ENCODE measurements at places on chromosomes 1 and 21. TPM values are rescaled to one million over a fixed set of nuclear protein-coding genes. Genes with fewer than 3 reads are reported as not detected.

EPHA2 gene
- total RNA-seq: 75.0 TPM

GRCh38 chr1:20936621-20937020 is 149.5 kb upstream of the HP1BP3 start:
- no peak for DNase-seq

DNA sequence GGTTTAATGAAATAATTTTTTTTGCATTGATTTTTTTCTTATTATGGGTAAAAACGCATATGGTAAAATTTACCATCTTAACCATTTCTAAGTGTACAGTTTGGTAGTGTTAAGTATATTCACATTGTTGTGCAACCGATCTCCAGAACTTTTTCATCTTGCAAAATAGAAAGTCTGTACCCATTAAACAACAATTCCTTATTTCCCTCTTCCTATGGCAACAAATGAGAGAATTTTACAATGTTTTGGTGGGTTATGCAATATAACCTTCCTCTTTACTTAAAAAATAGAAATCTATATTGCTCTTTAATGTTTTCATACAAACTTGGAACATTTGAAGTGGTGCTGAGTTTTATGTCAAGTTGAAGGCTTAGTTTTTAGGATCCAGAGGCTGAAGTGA is 26.6 kb downstream of the MAP3K7CL start:
- no peak for DNase-seq

KCNE2 gene
- total RNA-seq: 0.92 TPM

AK5 gene
- not detected for total RNA-seq

- no peak for DNase-seq
These were observed 70.1 kb downstream of the SSBP3 start for GRCh38 chr1:54336116-54336515.

DNA sequence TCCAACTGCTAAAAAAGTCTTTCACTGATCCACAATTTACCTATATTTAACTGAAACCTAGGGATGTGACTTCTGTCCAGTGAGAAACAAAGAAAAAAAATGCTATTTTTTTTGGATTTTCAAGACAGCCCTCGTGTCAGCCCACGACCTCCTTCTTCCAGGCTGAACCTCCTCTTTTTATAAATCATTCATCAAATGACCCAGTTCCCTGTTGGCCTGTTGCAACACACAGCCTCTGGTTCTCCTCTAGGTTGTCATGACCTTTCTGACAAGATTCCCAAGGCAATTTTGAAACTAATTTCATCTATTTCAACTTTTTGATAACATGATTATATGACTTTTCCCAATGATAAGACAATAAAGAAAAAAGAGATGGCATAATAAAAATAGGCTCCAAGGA is 74.6 kb downstream of the PGBD5 start:
- no peak for DNase-seq

DNA sequence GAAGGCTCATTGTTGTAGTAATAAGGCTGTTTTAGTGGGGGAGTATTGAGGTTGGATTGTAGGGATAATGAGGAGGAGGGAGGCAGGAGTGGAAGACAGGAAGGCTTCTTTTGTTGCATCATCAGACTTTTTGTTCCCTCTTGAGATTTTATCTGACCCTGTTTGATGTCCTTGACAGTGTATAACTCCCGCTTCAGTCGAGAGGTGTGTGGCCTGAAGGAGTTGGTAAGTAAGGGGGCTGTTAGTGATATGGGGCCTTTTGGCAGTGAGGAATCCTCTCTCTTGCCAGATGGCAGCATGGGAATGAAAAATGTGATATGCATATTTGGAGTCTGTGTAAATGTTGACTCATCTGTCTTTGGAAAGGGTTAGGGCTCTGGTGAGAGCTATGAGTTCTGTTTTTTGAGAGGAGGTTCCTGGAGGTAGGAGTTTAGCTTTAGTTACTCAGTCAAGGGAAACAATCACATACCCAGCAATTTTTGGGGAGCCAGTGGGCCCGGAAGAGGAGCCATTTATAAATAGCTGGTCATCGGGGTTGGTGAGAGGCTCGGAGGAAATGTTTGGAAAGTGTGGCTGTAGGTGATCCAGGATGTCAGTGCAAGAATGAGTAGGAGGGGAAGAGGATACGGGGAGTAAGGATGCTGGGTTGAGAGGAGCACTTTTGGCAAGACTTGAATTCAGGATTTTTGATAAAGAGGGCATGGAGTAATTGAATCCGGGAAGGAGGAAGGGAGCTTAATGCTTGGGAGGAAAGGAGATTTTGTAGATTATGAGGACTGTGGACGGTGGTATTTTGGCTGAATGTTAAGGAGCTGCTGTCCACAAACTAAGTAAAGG is 136.7 kb upstream of the ETV3 start:
- DNase-seq: no peak

S100A7A gene
- not detected for total RNA-seq

HCRTR1 gene
- total RNA-seq: 0.98 TPM

DNA sequence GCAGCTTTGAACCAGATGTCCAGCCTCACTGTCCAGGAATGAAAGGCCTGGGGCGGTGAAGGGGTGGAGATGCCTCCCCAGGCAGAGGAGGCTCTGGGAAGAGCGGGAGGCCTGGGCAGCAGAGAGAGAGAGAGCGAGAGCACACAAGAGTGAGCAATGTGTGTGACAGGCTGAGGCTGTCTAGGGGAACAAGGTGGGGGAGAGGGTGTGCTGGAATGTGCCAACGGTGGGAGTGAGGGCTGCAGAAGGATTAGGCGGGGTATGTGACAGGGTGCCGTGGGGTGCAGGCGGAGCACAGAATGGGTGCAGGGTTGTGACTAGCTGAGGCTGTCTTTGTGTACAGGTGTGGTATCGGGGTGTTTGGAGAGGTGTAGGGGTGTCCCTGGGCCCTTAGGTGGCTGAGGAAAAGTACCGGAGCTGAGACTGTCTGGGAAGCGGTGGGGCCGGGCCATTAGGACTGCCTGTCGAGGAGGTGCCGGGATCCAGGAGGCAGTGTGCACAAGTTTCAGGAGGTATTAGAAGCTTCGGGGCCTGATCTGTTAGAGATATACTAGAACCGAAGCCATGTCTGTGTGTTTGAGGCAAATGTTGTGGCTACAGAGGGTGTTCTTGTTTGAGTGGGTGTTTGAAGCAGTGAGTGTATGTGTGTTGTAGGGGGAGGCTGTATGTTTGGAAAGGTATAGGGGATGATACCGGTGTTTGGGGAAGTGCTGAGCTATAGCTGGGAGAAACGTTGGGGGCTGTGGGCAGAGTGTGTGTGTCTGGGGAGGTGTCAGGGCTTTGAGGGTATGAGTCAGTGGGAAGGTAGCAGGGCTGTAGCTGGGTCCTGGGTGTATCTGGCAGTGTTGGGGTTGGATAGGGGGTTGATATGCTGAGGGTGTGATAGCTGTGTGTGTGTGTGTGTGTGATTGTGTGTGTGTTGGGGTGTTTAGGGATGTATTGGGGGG is 9.1 kb downstream of the AHDC1 start:
- DNase-seq: no peak

DNA sequence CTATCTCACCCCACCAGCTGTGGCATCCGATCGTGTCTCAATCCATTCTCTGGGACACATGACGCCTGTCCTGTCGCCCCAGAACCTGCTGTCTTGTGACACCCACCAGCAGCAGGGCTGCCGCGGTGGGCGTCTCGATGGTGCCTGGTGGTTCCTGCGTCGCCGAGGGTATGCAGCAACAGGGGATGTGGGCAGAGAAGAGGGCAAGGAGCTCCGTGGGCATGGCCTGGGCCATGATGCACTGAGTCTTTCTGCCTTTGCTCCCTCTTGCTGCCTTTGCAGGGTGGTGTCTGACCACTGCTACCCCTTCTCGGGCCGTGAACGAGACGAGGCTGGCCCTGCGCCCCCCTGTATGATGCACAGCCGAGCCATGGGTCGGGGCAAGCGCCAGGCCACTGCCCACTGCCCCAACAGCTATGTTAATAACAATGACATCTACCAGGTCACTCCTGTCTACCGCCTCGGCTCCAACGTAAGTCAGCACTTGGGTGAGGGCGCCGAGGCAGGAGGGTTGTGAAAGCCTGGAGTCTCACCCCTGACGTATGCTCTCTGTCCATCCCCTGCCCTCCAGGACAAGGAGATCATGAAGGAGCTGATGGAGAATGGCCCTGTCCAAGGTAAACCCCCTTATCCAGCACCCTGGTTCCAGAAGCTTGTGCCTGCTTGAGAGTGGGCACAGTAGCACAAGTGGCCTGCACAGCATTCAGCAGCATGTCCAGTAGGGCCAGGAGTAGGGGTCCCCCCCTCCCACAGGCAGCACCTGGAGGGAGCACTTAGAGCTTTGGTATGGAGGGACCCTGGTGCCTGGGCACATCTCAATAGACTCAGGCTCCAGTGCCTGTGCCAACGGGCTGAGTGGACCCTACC is 8.8 kb downstream of the TINAGL1 start:
- DNase-seq: no peak

GRCh38 chr1:63782982-63783381 is 9.2 kb downstream of the ROR1 start:
- DNase-seq: no peak

KIRREL1 gene
- total RNA-seq: 178 TPM

GRCh38 chr1:155884031-155884960 is 24.9 kb downstream of the SYT11 start:
- no peak for DNase-seq

CHI3L2 gene
- not detected for total RNA-seq

TDRD5 gene
- not detected for total RNA-seq

DNA sequence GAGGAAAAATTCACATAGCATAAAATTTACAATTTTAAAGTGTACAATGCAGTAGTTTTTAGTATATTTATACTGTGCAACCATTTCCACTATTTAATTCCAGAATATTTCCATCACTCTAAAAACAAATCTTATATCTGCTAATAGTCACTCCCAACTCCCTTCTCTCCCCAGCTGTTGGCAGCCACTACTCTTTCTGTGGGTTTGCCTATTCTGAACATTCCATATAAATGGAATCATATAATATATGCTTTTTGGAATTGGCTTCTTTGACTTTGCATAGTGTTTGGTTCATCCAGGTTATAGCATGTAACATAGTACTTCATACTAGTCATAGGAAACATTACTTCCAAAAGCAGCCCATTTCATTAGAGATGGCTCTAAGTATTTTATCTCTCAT is 25.0 kb upstream of the TMEM39B start:
- no peak for DNase-seq

DNA sequence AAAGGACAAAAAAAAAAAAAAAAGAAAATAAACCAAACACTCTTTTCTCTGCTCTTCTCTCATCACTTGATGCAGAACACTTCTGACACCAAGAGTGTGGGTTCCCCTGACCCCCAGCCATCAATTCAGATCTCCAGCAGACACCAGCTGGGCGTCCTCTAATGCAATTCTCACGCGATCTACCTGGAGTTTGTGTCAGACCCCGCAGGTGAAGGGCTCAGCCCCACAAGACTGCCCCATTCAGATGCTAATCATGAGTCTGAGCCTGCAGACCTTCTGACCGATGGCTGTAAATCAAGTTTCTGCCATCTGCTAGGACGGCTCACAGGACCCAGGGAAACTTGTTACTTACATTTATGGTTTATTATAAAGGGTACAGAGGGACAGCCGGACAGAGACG is 133.6 kb upstream of the C1orf174 start:
- no peak for DNase-seq

DNA sequence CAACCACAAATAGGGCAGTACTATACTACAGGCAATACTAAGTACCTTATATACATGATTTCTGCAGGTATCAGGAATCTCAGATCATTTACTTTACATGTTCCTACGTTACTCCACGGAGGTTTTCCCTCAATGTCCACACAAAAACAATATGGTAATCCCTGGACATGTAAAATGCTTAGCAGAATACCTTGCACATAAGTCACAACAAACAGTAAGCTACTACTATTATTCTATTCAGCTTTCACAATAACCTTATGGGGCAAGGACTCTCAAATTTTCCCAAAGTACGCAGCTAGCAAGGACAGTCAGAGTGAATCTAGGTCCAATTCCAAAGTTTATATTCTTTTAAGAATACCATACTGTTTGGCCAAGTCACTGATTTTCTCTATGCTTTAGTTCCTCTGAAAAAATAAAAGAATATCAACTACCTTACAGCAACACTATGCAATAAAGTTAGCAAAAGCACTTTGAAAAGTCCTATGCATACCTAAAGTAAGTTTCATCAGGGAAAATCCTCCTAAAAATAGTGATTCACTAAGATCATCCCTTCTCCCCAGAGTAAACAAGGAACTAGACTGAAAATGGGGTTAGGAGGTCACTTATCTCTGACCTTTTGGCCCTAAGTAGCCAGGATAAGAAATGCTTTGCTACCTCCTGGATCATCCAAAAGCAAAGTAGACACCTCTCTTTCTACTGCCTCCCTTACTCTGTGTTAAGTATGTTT is 67.4 kb downstream of the LUZP1 start:
- no peak for DNase-seq

ECM1 gene
- 5.0 TPM for total RNA-seq

DNA sequence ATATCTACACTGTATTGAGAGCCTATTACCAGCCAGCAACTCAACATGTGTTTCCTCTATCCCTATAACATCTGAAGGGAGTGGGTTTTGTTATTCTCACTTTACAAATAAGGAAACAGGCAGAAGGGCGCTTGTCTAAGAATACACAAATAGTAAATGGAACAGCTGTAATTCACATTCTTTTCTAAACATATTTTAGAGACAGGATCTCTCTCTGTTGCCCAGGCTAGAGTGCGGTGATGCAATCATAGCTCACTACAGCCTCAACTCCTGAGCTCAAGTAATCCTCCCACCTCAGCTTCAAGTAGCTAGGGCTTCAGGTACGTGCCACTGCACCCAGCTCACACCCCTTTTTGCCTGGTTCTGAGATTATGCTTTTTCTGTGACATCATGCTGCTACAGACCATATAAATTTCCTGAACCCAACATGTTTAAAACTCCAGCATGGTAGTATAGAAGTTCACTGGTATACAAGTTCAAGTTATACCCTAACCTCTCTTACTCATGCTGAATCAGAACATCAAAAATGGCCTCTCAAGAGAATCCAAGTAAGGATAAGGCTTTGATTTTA is 8.6 kb upstream of the TACSTD2 start:
- DNase-seq: no peak

RNU1-2 gene
- total RNA-seq: 3,937 TPM

- DNase-seq: no peak
These were observed 27.8 kb upstream of the HYI start for GRCh38 chr1:43481491-43481890.

GRCh38 chr1:223832637-223832943 is 13.2 kb downstream of the TP53BP2 start:
- DNase-seq: no peak

SPRR1A gene
- not detected for total RNA-seq
